ENCODE measurements at places on chromosomes 7 and 10.

- DNase-seq, result no peak
Observed at GRCh38 chr10:10551596-10552301, 465.9 kb upstream of the CELF2 start.

DNA sequence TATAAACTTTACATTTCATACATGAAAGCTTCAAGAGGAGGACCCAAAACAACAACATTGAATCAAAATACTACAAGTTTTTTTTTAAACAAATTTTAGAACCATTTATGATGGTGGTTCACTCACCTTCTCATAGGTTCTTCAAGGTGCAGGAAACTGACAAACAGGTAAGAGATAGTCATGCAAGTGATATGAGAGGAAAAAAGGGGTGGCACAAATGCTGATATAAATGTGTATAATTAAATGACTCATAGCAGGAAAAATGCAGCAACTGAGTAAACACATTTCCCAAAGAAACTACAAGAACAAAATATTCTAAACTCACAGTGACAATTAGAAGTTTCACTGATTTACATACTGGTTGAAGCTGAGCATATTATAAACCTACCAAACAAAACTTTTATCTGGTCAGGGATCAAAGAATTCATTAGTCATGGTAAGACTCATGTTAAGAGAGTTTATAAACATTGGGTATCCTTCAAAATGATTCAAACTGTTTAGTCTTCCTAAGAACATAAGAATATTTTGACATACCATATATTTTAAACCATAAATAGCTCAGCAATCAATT, 14.1 kb downstream of the ZWINT start:
- no peak for DNase-seq

- DNase-seq, result no peak
Observed at GRCh38 chr7:1085910-1086421, 1.9 kb upstream of the GPER1 start.

GRCh38 chr10:3480281-3480989, 304.6 kb downstream of the KLF6 start:
- DNase-seq, result no peak

GRCh38 chr7:18607025-18607424, 111.5 kb downstream of the HDAC9 start:
- DNase-seq, result no peak

GRCh38 chr10:125101049-125101448, 59.3 kb downstream of the CTBP2 start:
- no peak for DNase-seq

- no peak for DNase-seq
Observed at GRCh38 chr7:80643336-80643915, 5.0 kb downstream of the CD36 start.
